Large intestine (tissue), 12 donors: ENCODE measurements at places on chromosomes 5 and 9. TPM values are rescaled to one million over a fixed set of nuclear protein-coding genes. Genes with fewer than 3 reads are reported as not detected.

GRCh38 chr5:76715736-76716455 is at the start of gene F2R:
Gene F2R, plus strand, starts transcription at chr5:76716126. Its CDS starts 182 bp downstream, at chr5:76716308.
- peak; percentile 80 for DNase-seq

DNA sequence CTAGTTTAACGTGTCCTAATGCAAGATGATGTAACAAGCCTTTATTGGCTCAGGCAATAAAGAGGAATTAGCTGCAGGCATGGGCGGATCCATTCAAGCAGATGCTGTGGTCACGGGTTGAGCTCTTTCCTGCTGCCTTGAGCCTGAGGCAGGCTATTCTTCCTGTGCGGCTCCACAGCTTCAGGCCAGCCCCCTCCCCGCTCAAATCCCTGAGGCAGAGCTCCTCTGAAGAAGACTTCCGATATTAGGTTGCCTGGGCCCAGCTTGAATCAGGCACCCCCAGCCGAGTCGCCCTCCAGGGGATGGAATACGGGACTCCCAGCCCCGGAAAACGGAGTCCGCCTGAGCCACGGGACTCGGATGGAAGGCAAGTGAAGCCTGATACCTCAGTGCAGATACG is 95.0 kb upstream of the RUFY1 start:
- no peak for DNase-seq

Gene PFN3
- polyA plus RNA-seq, result not detected

DNA sequence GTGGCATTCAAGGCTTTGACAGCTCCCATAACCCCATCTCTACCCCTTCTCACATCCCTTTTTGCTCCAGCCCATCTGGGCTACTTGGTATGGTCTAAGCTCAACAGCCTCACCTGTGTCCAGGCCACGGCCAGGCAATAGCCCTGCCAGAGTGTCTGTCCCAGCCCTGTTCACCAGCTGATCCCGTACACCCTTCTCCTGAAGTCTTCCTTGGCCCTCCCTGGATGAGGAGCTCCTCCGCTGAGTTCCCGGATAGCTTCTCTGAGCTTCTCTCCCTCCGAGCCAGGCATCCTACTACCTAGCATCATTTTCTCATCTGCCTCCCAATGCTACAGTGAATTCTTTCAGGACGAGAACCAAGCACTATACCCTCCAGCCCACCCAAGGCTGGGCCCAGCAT is 208.2 kb downstream of the DAB2IP start:
- no peak for DNase-seq

- DNase-seq, result no peak
These were observed 68.9 kb downstream of the WDR41 start for GRCh38 chr5:77423022-77423750.
